ENCODE measurements at places on chromosomes 2 and 18. TPM values are rescaled to one million over a fixed set of nuclear protein-coding genes. Genes with fewer than 3 reads are reported as not detected.

The MC5R gene
- not detected for total RNA-seq

The LCT gene
- total RNA-seq: 0.07 TPM

The LGALSL gene
- total RNA-seq: 2.3 TPM

The GBX2 gene
- 3.6 TPM for total RNA-seq

The ALPP gene
- not detected for total RNA-seq

The MALL gene
- 114 TPM for total RNA-seq

The HOXD13 gene
- total RNA-seq: not detected

The FAM237A gene
- not detected for total RNA-seq

The KIAA2012 gene
- total RNA-seq: not detected

The CENPA gene
- total RNA-seq: 33.1 TPM

The G6PC2 gene
- total RNA-seq: not detected

The ST8SIA5 gene
- total RNA-seq: 0.62 TPM

The LONRF2 gene
- total RNA-seq: not detected

The CYBRD1 gene
- total RNA-seq: 22.8 TPM

The LYPD6B gene
- total RNA-seq: not detected

The SCN7A gene
- not detected for total RNA-seq

The ZNF396 gene
- 0.72 TPM for total RNA-seq

The IL18RAP gene
- not detected for total RNA-seq

The TMEM163 gene
- total RNA-seq: 1.3 TPM

The TUBA3E gene
- not detected for total RNA-seq

The CCDC148 gene
- 0.69 TPM for total RNA-seq

The NEU2 gene
- total RNA-seq: not detected

The POTEC gene
- total RNA-seq: not detected

The TLX2 gene
- total RNA-seq: not detected

The RUFY4 gene
- total RNA-seq: not detected

The GRP gene
- not detected for total RNA-seq

The CCT7 gene
- 362 TPM for total RNA-seq

The FOXI3 gene
- not detected for total RNA-seq

The WDFY1 gene
- 68.7 TPM for total RNA-seq

The NGEF gene
- total RNA-seq: 0.22 TPM

The LYPD1 gene
- 76.6 TPM for total RNA-seq

The RABL2A gene
- total RNA-seq: 10.8 TPM

The NPPC gene
- total RNA-seq: not detected

The SLC30A3 gene
- 16.7 TPM for total RNA-seq

The TSPYL6 gene
- total RNA-seq: not detected

The RNF125 gene
- total RNA-seq: 0.92 TPM

The SERPINB4 gene
- total RNA-seq: not detected

The TRIP12 gene
- 256 TPM for total RNA-seq

The CCDC85A gene
- 16.9 TPM for total RNA-seq

The MAPK4 gene
- total RNA-seq: not detected

The PPIG gene
- 44.9 TPM for total RNA-seq

The HSPE1 gene
- 137 TPM for total RNA-seq

The DTNA gene
- total RNA-seq: 15.3 TPM

The CHST9 gene
- total RNA-seq: not detected

The ZBTB7C gene
- not detected for total RNA-seq

The CCDC74A gene
- 7.0 TPM for total RNA-seq

The DNAH6 gene
- 0.25 TPM for total RNA-seq

The TEX44 gene
- not detected for total RNA-seq

The REG3G gene
- total RNA-seq: not detected

The CETN1 gene
- total RNA-seq: not detected

The FTCDNL1 gene
- 0.27 TPM for total RNA-seq
